Foreskin keratinocyte (primary cell): ENCODE measurements at places on chromosomes 4 and X. TPM values are rescaled to one million over a fixed set of nuclear protein-coding genes. Genes with fewer than 3 reads are reported as not detected.

EPHA5 gene
- not detected in 2 replicates for polyA plus RNA-seq

ZC4H2 gene
- polyA plus RNA-seq: 3.2 and 3.5 TPM in 2 replicates

HOPX gene
- polyA plus RNA-seq: 5.1 and 8.8 TPM in 2 replicates

PPP4R3C gene
- polyA plus RNA-seq: not detected in 2 replicates

ZNF157 gene
- 0.07 TPM in 1 of 2 replicates, not detected in the other for polyA plus RNA-seq

SLC6A14 gene
- polyA plus RNA-seq: 0.01 and 0.04 TPM in 2 replicates

SHOX gene
- polyA plus RNA-seq: not detected in 2 replicates

DUSP21 gene
- polyA plus RNA-seq: not detected in 2 replicates

DNA sequence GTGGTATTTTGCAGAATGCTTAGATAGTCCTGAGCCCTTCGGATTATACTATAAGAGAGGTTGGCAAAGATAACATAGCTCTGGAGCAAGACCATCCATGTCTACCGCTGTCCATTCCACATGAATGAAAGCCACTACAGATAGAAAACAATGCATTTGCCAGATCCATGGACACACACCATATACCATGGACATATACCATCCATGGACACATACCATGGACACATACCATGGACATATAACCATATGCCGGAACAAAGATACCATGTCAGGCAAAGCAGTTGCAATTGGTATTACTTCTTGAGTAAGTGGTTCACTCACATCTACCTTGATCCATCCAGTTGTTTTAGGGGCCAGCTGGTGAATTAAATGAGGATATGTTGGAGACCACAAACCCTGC is 53.2 kb upstream of the ATP6AP2 start:
- no peak for DNase-seq

DNA sequence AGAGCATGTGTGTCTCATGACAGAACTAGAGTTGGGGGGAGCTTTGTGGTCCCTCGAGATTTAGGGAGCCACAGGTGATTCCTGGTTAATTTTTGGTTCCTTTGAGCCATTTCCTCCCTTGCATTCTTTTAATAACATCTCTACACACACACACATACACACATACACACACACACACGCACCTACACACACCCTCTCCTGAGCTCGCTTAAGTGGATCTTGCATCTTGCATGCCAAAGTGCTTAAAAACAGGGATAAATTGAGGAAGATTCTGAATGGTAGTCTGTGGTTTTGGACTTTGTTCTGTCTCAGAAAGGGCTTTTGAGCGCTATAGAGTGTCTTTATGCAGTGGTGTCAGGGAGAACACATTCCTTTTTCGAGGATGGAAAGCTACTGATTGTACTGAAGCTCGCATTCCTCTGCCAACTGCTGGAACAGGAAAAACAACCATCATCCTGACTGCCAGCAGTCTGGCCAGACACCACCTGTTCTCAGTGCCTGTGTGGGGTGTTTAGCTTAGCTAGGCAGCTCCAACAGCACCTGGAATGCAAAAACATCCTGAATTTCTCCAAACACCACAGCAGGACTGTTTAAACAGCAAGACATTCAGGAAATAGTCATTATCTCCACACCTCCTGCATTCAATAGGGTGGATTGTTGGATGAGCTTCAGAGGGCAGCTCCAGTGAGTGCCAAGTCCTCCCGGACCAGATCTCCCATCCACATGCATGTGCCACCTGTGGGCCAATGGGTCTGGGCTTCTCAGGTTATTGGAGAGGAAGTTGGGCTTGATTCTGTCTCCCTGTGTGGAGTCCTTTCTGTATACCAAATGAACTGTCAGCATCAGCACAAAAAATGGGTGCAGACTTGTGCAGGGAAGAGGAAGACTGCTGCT is 21.9 kb upstream of the IGFBP7 start:
- DNase-seq: peak; percentile 60

DNA sequence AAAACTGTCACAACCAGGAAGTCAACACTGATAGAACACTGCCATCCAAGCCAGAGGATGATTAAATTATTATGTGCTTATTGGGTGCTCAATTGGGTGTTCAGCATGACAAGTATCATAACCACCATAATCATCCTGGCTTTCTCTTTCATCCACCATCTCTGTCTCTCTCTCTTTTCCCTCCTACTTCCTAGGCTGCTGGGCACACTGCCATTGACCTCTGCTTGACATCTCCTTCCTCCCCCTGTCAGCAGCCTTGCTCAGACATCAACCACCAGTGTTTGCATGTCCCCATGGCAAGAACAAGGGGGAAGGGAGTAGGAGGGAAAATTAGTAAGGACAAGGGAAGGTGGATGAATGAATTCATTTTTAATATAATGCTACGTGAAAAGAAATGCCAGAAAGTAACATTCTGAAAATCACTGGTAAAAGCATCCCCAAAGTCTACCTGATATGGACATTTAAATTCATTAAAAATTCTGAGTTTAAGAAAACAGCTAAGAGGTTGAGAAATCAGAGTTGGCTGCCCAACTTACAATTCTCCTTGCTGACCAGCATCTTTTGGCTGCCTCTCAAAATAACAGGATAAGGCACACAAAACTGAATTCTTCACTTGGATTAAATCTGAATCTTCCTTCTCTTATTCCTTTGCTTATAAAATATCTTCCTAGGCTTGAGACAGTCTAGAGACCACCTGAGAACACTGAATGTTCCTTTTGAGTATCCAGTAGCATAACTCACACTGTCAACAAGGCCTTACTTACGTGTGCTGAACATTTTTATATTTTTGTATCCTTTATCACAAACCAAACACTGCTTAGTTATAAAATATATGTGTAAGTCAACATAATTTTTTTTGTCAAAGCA is 48.5 kb downstream of the SNCA start:
- DNase-seq: no peak

DNA sequence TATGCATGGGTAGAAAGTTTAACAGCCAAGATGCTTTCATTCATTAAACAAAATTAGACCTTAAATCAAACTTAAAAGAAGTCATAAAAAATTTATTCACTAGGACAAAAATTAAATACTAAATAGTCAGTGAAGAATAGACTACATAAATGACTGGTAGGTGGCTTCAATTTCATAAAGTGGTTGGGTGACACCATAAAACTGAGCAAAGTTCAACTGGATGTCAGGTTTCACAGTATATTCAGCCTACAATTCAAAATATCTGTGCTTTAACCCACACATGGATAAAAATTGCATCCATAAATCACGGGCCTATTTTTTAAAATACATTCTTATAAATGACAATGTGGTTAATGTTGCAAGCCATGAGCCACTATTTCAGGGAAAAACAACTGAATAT is 582.3 kb downstream of the IL15 start:
- DNase-seq: no peak

DNA sequence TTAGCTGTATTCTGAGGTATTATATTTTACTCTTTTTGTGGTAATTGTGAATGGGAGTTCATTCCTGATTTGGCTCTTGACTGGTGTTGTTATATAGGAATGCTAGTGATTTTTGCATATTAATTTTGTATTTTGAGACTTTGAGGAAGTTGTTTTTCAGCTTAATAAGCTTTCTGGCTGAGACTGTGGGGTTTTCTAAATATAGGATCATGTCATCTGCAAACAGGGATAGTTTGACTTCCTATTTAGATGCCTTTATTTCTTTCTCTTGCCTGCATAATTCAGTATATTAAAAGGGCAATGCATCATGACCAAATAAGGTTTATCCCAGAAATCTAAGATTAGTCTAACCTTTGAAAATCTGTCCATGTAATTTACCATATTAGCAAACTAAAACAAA is 44.7 kb upstream of the EPGN start:
- DNase-seq: no peak

DNA sequence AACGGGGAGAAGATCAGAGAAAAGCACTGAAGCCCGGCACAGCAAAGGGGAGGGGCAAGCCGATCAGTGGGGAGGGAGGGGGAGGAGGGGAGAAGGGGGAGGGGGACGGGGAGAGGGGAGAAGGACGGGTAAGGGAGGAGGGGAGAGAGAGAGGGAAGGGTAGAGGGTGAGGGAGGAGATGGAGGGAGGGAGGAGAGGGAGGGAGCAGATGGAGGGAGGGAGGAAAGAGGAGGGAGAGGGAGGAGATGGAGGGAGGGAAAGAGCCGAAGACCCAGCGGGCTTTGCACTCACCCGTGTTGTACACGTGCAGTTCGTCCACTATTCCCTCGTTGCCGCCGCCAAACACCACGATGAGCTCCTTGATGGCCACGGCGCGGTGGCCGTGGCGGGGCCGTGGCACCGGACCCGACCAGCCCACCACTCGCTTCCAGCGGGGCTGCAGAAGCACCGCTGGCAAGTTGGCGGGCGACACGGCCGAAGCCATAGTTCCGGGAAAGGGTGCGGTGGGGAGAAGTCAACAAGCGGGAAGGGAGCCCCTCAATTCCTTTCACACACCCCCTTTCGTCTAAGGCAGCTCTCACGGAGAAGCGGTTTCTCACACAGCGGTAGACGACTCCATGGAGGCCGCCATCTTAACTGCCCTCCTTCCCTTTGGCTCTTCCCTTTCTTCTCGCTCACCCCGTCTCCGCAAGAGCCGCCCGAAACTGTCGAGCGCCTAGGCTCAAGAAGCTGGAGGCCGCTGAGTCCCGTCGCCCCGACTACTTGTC is 1.1 kb downstream of the HCFC1 start:
- peak; percentile 52 for DNase-seq

- DNase-seq: no peak
These were observed 24.2 kb downstream of the KLHL15 start for GRCh38 chrX:24002792-24003191.

DNA sequence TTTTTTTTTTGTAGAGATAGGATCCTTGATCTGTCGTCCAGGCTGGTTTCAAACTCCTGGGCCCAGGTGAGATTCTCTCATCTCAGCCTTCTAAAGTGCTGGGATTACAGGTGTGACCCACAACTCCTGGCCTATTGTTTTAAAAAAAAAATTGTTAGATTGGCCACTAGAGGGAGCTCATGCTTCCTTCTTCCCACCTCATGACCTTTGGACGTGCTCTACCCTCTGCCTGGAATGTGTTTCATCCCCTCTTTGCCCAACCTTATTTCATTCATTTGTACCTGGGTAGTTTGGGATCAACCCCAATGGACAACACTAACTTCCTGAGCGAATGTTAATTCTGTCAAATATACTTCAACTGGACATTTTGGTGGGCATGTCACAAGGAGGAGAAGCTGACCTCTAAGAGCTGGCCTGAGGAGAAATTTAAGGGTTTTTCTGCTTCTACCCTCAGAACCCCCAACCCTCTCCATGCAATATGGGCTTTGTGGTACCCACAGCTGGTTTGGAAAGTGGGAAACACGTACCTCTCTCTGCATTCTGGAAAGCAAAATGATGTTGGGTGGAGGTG is 6.4 kb downstream of the PPEF2 start:
- peak; percentile 13 for DNase-seq

DNA sequence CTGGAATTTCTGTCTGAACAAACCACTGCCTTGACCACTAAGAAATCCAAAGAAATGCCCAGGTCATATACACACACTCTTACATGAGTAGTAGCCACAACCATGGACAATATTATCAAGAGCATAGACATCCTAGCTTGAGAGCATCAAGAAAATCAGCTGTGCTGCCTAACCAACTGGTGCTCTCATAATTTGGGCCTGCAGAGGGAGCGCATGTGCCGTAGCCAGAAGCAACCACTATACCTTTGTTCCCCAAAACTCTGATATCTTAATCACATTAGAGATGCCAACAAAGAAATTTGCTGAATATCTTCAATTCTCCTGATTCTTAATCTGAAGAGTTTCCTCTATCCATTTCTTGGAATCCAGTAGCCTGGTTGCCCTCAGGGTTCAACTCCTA is 163.6 kb downstream of the ZNF674 start:
- DNase-seq: no peak

DNA sequence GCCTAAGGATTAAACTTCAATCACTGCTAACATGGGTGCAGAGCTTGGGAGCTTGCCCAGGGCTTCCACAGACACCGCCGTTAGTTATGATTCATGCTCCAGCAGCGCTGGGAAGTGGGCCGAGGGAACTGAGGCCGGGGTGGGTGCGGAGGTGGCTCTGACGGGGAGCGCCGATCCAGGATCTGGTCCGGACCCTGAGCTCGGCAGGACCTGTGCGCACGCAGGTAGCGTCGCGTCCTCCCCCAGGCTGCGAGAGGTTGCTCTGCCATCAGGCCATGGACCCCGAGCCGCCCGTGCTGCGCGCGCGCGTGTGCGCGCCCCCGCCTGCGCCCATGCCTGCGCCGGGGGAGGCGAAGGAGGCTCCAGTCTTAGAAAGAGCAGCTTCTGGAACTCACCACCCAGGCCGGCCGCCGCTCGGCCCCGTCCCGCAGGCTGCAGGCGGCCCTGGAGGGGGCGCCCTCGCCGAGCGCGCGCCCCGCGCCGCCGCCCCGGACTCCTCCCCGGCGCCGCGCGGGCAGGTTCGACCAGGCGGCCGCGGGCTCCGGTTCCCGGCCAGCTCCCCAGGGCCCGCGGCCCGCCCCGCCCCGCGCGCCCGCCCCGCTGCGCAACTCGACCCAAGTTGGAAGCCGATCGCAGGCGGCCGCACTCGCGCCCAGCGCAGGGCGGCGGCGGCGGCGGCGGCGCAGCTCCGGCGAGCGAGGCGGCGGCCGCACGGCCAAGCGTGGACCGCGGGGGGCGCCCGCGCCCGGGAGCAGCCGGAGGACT is 732 bp upstream of the ADRA2C start:
- DNase-seq: peak; percentile 10

- DNase-seq: peak; percentile 24
These were observed 285.0 kb upstream of the AADAT start for GRCh38 chr4:170374770-170375169.

- no peak for DNase-seq
These were observed 26.9 kb upstream of the MAOB start for GRCh38 chrX:43909141-43909540.

GRCh38 chr4:173153445-173153844 is 15.2 kb upstream of the GALNT7 start:
- DNase-seq: no peak

DNA sequence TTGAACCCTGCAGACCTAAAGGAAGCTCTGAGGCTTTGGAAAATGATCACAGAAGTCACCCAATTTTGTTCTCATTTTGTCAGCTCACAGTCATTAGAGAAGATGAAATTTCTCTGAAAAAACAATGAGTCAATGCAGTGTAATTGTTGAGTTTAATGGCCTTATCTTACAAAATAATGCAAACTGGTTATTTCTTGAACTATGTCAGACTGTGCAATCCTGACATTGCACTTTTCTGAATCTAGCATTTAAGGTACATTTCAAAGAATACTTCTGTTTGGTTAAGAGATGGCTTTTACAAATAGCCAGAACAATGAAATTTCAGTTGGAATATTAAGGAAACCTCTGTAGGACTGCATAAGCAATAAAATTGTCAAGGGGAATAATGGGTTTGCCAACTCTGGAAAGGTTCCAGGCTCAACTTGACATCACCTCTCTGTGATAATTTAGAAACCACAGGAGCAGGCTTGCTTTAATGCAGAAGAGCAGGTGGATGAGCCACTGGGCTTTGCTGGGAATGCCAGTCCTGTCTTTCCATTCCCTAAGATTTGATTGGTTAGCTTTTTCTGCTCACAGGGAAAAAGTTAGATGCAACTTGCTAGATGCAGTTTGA is 222.8 kb downstream of the FRMPD4 start:
- no peak for DNase-seq

GRCh38 chr4:10582059-10582686 is 102.4 kb downstream of the CLNK start:
- no peak for DNase-seq

DNA sequence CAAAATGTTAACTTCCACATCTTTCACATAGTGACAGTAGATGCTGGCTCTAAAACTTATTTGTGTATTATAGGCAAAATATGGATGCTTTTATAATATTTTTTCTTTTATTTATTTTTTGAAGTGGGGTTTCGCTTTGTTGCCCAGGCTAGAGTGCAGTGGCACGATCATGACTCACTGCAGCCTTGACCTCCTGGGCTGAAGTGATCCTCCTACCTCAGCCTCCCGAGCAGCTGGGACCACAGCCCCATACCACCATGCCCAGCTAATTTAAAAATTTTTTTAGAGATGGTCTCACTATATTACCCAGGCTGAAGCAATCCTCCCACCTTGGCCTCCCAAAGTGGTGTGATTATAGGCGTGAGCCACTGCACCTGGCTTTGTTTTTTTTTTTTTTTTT is 48.6 kb downstream of the ZFX start:
- DNase-seq: no peak
